Lower leg skin (tissue), 4 donors: ENCODE measurements at places on chromosomes 6 and 20. TPM values are rescaled to one million over a fixed set of nuclear protein-coding genes. Genes with fewer than 3 reads are reported as not detected.

DNA sequence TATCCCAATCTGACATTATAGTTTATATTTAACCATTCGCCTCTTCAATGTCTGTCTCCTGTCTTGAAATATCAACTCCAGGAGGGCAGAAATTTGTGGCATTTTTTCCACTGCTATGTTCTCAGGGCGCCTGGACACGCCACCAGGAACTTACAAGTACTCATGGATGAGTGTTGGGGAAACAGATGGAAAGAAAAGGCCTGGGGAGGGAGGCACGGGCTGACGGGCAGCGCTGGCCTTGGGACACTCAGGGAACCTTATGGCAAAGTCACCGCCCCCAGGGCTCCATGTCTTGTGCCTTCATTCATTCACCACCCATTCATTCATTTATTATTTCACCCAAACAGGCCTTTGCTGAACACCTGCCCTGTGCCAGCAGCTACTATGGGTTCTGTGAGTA lies 222.9 kb downstream of the PREX1 start:
- peak; percentile 48 for DNase-seq

GRCh38 chr6:92683748-92684147 lies 735.6 kb downstream of the EPHA7 start:
- no peak for DNase-seq

- DNase-seq = no peak
These were observed 548.9 kb downstream of the QKI start for GRCh38 chr6:163963205-163964120.

- DNase-seq = peak; percentile 97
These were observed at the start of gene RAB32 for GRCh38 chr6:146543211-146543939. RAB32 (plus strand) TSS chr6:146543833; CDS start chr6:146543872, 39 bp downstream.

DNA sequence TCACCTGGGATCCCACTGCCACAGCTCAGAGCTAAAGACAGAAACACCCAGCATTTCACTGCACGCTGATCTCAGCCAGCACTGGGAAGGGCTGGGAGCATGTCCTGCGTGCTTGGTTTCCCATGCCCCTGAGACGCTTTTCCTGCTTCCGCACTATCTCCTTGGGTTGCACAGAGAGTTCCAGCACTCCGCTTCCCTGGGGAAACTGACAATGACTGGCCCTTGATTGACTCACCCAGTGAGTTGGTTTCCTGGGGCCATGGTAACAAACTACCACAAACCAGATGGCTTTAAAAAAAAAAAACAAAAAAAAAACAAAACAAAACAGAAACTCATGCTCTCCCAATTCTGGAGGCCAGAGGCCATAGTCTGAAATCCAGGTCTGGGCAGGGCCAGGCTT lies 14.8 kb upstream of the MAS1L start:
- no peak for DNase-seq

- DNase-seq = no peak
These were observed 12.8 kb upstream of the PNRC1 start for GRCh38 chr6:89067796-89068195.

- no peak for DNase-seq
These were observed 3.1 kb downstream of the C6orf89 start for GRCh38 chr6:36888654-36889481.

DNA sequence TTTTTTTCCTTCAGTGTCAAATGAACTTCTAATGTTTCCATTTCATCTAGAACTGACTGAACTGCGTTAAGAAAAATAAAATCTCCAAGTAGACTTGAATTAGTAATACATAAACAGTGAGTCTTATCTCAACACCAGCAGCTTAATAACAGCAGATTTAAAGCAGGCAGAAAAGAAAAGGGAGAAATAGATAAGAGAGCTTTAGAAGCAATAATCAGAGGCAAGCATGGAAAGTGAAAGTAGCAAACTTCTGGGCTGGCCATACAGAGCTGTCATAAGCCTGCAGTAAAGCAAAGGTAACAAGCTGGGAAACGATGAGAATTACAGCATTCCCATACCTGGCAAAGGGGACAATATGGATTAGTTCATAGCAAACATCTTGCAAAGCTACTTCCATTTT lies 16.9 kb upstream of the ANGPT4 start:
- DNase-seq = no peak

The FAM209A gene
- total RNA-seq = not detected

The UBE2V1 gene
- 73.2 TPM for total RNA-seq

The MCHR2 gene
- total RNA-seq = not detected

The BPIFB1 gene
- total RNA-seq = not detected

The GTSF1L gene
- total RNA-seq = not detected

The HDGFL1 gene
- total RNA-seq = not detected

The C6orf52 gene
- total RNA-seq = not detected
